Adrenal gland (tissue), 19 donors: ENCODE measurements at places on chromosomes 5 and 9. TPM values are rescaled to one million over a fixed set of nuclear protein-coding genes. Genes with fewer than 3 reads are reported as not detected.

DNA sequence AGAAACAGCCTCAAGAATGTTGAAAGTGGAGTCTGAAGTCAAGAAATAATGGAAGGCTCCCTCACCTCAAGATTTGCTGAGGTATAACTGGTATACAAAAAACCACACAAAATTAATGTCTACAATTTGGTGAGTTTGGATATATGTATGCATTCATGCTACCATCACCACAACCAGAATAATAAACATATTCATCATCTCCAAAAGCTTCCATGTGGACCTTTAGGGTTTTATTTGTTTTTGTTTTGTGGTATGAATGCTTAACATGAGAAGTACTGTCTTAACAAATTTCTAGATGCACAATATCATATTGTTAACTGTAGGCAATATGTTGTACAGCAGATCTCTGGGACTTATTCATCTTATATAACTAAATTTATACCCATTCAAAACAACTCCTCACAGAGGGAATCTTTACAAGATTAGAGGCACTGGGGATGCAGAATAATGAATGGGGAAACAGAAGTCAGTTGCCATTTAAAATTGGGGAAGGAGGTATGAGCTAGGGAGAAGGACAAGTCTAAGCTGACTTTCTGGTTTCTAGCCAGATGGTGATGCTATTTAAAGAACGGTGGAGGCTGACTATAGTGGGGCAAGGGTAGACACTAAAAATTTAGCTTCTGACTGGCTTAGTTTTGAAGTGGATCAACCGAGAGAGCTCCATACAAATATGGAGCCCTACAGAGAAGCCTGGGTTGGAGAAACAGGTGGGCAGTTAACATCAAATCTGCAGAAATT is 213.9 kb downstream of the BNC2 start:
- no peak for DNase-seq
- H3K4me1 ChIP-seq, result no peaks in the 10 kb centered on the region
- no peak overlapping the region for H3K27ac ChIP-seq
- H3K36me3 ChIP-seq, result no peaks in the 10 kb centered on the region

The WDR70 gene
- total RNA-seq, result 42.6 TPM

- DNase-seq, result no peak
- H3K36me3 ChIP-seq, result no peaks in the 10 kb centered on the region
- H3K27me3 ChIP-seq, result no peaks in the 10 kb centered on the region
- no peak overlapping the region for H3K27ac ChIP-seq
- no peak overlapping the region for H3K4me3 ChIP-seq
- H3K4me1 ChIP-seq, result no peaks in the 10 kb centered on the region
Measured at GRCh38 chr9:3908731-3909130, 382.9 kb upstream of the RFX3 start.

The RNF180 gene
- 8.9 TPM for total RNA-seq

The ASS1 gene
- 192 TPM for total RNA-seq

- H3K36me3 ChIP-seq, result no peaks in the 10 kb centered on the region
- no peaks in the 10 kb centered on the region for H3K27me3 ChIP-seq
- no peak overlapping the region for H3K4me3 ChIP-seq
- no peak for DNase-seq
- H3K4me1 ChIP-seq, result no peaks in the 10 kb centered on the region
- H3K27ac ChIP-seq, result no peak overlapping the region
Measured at GRCh38 chr5:39149966-39150365, 69.4 kb downstream of the FYB1 start.

The IL4 gene
- not detected for total RNA-seq

GRCh38 chr5:40437452-40437861 is 242.3 kb upstream of the PTGER4 start:
- H3K36me3 ChIP-seq, result no peaks in the 10 kb centered on the region
- no peaks in the 10 kb centered on the region for H3K4me1 ChIP-seq
- H3K4me3 ChIP-seq, result no peak overlapping the region
- H3K27ac ChIP-seq, result no peak overlapping the region

- H3K27ac ChIP-seq, result no peak overlapping the region
- H3K27me3 ChIP-seq, result no peaks in the 10 kb centered on the region
- no peak overlapping the region for H3K4me3 ChIP-seq
- no peak for DNase-seq
- H3K36me3 ChIP-seq, result no peaks in the 10 kb centered on the region
Measured at GRCh38 chr5:37557734-37558293, 178.7 kb downstream of the WDR70 start.

DNA sequence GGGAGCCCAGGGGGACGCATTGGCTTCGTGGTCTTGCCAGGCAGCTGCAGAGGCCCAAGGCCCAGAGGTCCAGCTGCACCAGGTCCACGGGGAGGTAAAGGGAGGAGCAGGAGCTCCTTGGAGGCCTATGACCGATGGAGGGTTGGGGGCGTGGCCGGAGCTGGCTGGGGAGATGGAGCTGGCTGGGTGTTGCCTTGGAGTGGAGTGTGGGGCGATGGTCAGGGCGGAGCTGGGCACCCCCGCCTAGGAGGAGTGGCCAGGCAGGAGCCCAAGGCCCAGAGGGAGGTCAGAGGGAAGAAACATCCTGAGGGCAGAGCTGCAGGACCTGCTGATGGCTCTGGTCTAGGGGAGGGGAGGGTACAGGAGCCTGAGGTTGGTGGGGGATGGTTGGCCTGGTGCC is 44.6 kb downstream of the KCNT1 start:
- DNase-seq, result no peak
- no peaks in the 10 kb centered on the region for H3K4me1 ChIP-seq
- H3K27me3 ChIP-seq, result no peaks in the 10 kb centered on the region
- H3K36me3 ChIP-seq, result no peaks in the 10 kb centered on the region
- H3K4me3 ChIP-seq, result no peak overlapping the region

GRCh38 chr9:12826924-12827565 is 52.2 kb downstream of the LURAP1L start:
- H3K27me3 ChIP-seq, result no peaks in the 10 kb centered on the region
- DNase-seq, result no peak
- no peak overlapping the region for H3K27ac ChIP-seq

GRCh38 chr9:2210201-2210600 is 195.1 kb downstream of the SMARCA2 start:
- H3K27me3 ChIP-seq, result no peaks in the 10 kb centered on the region
- peaks cover 11% of the 10 kb centered on the region for H3K4me1 ChIP-seq
- DNase-seq, result no peak

DNA sequence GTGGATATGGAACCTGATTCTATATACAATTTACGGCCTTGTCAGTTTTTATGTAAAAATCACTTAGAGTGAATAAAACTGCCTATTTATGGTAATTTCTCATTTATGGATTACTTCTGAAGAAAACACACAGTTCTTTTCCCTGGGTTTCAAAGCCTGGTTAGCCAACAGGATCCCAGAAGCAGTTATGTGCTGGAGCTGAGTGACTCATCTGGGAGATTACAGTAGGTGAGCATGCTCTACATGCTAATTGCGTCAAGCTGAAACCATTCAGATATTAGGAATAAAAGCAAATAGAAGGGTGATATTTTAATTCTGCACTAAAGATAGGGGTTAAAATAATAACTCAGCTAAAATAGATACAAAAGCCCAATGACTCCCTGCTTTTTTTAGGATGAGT is 47.8 kb downstream of the PDE4D start:
- H3K36me3 ChIP-seq, result no peaks in the 10 kb centered on the region
- no peak for DNase-seq
- no peaks in the 10 kb centered on the region for H3K4me1 ChIP-seq
- no peak overlapping the region for H3K27ac ChIP-seq
- no peaks in the 10 kb centered on the region for H3K27me3 ChIP-seq
- H3K4me3 ChIP-seq, result no peak overlapping the region

- H3K27me3 ChIP-seq, result no peaks in the 10 kb centered on the region
- no peak for DNase-seq
- H3K27ac ChIP-seq, result no peak overlapping the region
Measured at GRCh38 chr9:70535546-70536323, 121.3 kb upstream of the KLF9 start.

DNA sequence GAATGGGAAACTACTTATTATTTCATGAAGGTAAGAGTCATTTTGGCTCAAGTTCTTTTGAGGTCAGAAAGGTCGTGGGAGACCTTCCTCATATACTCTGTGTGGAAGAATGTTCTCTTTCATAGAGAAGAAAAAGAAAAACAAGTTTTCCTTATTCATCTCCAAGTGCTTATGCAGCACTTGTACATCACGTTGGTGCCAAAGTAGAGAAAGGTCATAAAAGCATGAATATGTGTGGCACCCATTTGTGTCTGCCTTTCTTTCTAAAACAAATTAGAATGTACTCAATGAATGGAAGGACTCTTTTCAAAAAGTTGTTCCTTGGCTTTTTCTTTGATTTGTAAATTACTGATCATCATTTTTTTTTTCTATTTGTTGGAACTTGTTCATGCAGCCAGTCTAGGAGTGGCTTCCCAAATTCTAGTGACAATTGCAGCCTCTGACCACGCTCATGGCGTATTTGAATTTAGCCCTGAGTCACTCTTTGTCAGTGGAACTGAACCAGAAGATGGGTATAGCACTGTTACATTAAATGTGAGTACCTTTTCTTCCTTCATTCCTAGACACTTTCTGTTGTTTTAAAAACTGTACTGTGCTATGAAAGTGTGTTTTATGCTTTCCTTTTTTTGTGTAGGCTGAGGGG is 122.4 kb downstream of the ADGRV1 start:
- H3K4me3 ChIP-seq, result no peak overlapping the region
- no peaks in the 10 kb centered on the region for H3K27me3 ChIP-seq
- no peak for DNase-seq
- H3K27ac ChIP-seq, result no peak overlapping the region

GRCh38 chr9:129497005-129497812 is 123.7 kb downstream of the C9orf50 start:
- peak overlapping the region; percentile 91 for H3K27ac ChIP-seq
- no peaks in the 10 kb centered on the region for H3K36me3 ChIP-seq
- H3K4me1 ChIP-seq, result peaks cover 35% of the 10 kb centered on the region
- no peaks in the 10 kb centered on the region for H3K27me3 ChIP-seq
- DNase-seq, result peak; percentile 76
- peak overlapping the region; percentile 74 for H3K4me3 ChIP-seq

DNA sequence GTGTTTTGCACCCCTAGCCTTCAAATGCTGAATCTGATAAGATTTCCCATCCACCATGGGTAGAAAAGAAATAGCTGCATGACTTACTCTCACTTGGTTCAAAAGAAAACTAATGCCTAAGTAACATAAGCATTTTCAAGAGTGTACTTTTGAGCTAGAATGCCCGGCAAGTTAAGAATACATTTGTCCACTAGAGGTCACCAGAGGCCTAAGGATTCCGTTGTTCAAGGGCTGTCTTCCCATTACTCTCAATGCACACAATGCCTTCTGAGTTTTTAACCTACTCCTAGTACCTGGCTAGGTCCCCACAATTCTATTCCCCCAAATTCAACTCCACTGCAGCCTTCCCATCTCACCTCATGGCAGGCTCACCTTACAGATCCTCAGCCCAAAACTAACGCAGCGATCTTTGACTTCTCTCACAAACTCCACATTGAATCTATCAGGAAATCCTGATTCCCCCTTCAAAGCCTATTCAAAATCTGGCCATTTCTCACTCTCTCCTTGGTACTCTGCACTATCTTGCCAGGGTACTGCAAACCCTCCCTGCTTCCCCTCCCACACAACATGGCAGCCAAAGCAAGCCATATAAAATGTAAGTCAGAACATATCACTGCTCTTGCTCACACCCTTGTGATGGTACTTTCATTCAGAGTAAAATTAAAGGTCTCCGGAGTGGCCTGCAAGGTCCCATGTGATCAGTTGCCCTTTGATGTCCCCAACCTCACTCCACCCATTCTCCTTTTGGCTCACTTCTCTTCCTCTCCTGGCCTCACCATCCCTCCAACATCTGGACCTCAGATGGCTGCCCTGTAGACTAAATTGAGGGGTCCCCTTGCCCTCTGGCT is 13.4 kb downstream of the OXCT1 start:
- H3K27ac ChIP-seq, result no peak overlapping the region
- no peaks in the 10 kb centered on the region for H3K27me3 ChIP-seq
- H3K36me3 ChIP-seq, result peaks cover 18% of the 10 kb centered on the region
- H3K4me3 ChIP-seq, result no peak overlapping the region
- H3K4me1 ChIP-seq, result no peaks in the 10 kb centered on the region

GRCh38 chr5:90477621-90478215 is 3.1 kb downstream of the POLR3G start:
- H3K27ac ChIP-seq, result no peak overlapping the region
- H3K4me1 ChIP-seq, result peaks cover 17% of the 10 kb centered on the region
- H3K27me3 ChIP-seq, result no peaks in the 10 kb centered on the region

DNA sequence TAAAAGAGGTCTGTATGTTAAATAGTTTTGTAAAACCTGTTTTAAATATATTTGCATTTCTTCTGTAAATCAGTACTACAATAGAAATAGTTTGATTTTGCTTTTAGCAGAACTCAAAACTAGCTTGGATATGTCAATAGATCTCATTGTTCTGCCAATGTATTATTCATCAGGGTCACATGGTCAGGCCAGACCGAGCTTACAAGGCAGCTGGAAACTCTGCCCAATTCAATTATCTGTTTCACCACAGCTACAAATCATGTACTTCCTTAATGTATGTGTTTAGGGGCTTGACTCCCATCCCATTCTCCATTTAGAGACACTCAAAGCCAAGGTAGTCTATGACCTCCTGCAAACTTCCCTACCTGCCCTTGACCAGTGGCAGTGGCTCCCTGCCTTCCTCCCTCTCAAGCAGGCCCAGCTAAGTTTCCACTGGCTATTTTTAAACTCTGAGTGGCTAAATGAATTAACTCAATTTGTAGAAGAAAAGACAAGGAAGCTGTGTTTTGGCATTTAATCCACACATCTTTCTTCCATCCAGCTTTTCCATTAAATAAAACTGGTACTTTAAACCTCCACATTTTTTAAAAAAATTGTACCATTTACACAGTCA is 46.4 kb upstream of the SELENOP start:
- H3K4me1 ChIP-seq, result peaks cover 33% of the 10 kb centered on the region
- peak overlapping the region; percentile 62 for H3K27ac ChIP-seq
- no peak for DNase-seq
- no peak overlapping the region for H3K4me3 ChIP-seq
- no peaks in the 10 kb centered on the region for H3K27me3 ChIP-seq
- no peaks in the 10 kb centered on the region for H3K36me3 ChIP-seq

GRCh38 chr5:81719743-81720345 is 31.1 kb downstream of the SSBP2 start:
- peaks cover 13% of the 10 kb centered on the region for H3K4me1 ChIP-seq
- DNase-seq, result no peak
- H3K4me3 ChIP-seq, result no peak overlapping the region
- no peaks in the 10 kb centered on the region for H3K27me3 ChIP-seq

DNA sequence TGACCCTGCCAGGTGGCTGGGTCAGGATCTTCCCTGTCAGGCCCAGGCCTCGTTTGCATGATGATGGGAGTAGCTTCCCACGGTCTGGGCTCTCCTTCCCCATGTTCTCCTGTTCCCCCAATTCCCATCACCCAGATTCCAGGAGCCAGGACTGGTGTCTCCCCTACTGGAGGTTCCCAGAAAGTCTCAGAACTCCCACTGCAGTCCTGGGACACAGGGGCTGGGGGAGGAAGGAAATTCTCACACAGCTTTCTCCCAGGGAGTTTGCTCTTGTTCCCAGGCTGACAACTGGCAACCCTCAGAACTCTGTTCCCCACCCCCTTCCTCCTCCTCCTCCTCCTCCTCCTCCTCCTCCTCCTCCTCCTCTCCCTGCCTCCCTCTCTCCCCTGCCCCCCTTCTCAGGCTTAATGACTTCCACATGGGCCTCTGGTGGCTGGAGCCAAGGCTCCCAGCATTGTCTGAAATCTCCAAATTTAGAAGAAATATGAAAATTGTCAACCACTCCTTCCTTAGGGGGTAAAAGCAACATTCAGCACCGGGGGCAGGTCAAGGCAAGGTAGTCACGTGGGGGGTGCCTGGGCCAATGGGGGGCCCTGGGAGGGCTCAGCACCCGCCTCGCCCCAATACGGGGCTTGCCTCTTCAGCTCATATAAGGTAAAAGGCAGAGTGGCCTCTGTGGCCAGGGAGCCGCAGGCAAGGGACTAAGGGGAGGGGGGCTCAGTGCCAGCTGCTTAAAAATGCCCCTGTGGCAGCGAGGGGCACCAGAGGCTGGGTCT is 27.3 kb upstream of the IL17B start:
- H3K4me3 ChIP-seq, result no peak overlapping the region
- H3K27me3 ChIP-seq, result no peaks in the 10 kb centered on the region
- no peak for DNase-seq
